ENCODE measurements at places on chromosomes 3 and 15.

DNA sequence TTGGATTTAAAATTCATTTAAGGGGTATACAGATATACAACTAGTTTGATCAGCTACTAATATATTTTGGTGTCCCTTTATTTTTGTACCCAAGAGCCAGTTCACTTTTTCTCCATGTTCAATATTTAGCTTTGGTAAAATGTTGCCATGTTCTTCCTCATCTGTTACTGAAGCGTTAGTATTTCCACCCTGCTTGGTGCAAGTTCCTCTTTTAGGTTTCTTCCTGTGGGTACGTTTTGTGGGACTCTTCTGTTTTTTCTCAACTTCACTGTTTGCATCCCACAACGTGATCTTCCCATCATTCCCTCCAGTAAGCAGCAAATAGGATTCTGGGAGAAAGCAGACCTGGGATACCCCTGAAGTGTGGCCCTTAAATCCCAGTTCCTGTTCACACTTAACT lies 14.1 kb downstream of the WDR53 start:
- DNase-seq = no peak

- no peak for DNase-seq
Measured at GRCh38 chr15:62559381-62559733, 394.3 kb upstream of the C2CD4B start.

DNA sequence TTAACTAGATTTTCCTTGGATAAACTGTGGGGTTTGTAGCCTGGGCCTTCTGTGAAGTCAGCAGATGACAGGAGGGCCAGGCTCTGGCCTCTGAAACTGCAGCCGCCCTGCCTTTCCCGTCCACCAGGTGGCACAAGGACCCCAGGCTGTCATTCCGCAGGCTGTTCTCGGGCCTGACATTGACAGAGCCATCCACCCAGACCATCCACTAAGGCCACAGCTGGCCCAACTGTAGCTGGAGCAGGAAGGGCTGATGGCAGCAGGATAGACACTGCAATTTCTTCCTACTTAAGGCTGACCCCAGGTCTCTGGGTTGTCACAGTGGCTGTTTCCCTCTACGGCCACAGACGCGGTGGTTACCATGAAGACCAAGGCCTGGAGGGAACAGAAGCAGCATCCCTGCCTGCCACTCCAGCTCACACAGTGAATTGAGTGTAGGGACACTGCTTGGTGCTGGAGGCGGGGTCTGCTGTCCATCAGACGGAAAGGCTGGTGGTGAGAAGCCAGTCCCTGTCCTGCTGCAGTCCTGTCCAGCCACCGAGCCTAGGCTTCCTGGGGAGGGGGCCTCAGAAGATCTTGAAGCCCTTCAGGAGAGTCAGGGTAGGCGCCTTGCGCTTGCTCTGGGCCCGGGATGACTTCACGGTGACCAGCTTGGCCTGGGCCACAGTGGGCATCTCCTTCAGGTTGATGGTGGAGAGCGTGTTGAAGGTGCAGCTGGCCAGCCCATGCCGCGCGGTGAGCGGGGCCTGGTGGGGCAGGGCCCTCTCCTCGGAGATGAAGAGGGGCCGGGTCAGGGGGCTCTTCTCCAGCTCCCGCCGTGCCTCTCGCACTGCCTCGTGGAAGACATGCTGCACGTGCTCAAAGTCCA lies 9.4 kb downstream of the SLC51B start:
- DNase-seq = peak; percentile 91

GRCh38 chr3:39191111-39191510 lies 1.3 kb downstream of the XIRP1 start:
- DNase-seq = peak; percentile 54

DNA sequence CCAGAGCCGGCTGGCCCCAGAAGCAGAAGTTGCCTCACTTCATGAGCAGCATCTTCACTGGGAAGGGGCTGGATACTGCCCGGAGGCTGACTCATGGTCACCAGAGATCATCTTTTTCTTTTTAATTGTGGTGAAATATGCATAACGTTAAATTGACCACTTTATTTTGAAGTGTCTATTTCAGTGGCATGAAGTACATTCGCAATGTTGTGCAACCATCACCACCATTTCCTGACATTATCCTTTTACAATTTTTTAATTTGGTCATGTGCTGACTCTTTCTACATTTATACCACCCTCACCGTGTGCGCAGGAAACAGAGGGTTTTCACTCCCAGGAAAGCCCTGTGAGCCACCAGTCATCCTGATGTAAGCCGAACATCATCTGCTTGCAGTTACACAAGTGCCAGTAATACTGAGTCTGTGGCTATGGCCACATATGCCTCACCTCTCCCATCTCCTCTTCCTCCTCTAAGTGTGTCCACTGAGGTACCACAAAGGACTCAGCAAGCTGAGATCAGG lies 51.6 kb upstream of the ABHD17C start:
- DNase-seq = no peak

- DNase-seq = no peak
Measured at GRCh38 chr3:30988769-30989168, 94.3 kb upstream of the GADL1 start.

- DNase-seq = no peak
Measured at GRCh38 chr3:115861166-115861733, 237.9 kb downstream of the GAP43 start.

DNA sequence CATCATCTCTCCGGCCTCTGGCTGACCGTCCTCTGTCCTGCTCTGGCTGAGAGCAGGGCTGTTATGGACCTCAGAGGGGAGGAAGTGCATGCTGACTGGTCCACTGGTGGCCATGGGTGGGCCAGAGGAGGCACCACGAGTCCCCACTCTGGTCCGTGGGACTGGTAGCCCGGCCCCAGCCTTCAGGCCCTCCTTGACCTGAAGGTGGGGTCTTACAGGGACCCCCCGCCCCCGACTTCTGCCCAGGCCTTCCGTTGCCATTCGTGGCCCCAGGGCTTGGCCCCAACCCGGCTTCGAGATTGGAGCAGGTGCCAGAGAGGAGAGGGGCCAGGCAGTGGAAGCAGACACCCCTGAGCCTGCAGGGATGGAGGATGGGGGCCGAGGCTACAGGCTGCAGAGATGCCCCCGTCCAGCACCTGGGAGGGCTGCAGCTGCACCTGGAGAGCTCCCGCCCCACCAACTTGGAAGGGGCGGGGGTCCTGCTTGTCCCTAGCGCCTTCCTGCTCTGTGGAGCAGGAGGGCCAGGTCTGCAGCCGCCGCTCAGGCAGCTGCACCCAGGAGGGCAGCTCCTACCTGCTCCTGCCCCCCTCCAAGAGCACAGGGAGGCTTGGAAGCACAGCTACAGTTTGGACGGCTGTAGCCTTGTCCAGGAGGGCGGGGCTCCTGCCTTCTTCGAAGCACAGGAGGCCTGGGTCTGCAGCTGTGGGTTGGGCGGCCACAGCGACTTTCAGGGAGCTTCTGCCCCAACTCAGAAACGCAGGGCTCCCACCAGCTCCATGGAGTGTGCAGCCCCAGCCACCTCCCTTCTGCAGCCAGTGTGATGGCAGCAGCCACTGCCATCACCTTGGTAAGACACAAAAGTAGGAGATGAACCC lies 142.5 kb downstream of the KLF13 start:
- no peak for DNase-seq

DNA sequence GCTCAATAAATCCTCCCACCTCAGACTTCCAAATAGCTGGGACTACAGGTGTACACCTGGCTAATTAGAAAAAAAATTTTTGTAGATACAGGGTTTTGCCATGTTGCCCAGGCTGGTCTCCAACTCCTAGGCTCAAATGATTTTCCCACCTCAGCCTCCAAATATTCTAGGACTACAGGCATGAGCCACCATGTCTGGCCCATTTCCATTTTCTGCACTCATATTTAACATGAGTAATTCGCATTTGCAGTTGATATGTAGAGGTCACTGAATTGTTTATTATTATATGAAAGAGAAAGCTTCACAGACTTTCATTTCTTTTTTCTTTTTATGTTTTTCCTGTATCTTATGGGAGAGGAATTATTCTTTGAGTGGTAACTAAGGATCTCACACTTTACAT lies 492.7 kb downstream of the CNTN3 start:
- no peak for DNase-seq

DNA sequence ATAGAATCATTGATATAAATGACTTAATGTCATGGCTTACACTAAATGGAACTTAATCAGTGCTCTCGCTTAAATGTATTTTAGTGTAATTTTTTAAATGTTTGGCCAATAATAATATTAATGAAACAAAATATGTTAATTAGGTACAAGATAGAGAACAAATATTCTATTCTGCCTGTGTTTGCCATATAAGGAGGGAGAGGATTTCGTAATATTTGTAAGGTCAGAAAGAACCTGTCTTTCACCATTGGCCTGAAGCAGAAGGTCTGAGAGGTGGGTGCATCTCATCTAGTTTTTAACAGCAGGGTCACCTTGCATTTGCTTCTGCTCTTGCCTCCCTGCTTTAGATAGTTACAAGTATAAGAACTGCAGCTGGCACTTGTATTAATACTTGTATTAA lies 2.5 kb downstream of the GPR87 start:
- DNase-seq = no peak

DNA sequence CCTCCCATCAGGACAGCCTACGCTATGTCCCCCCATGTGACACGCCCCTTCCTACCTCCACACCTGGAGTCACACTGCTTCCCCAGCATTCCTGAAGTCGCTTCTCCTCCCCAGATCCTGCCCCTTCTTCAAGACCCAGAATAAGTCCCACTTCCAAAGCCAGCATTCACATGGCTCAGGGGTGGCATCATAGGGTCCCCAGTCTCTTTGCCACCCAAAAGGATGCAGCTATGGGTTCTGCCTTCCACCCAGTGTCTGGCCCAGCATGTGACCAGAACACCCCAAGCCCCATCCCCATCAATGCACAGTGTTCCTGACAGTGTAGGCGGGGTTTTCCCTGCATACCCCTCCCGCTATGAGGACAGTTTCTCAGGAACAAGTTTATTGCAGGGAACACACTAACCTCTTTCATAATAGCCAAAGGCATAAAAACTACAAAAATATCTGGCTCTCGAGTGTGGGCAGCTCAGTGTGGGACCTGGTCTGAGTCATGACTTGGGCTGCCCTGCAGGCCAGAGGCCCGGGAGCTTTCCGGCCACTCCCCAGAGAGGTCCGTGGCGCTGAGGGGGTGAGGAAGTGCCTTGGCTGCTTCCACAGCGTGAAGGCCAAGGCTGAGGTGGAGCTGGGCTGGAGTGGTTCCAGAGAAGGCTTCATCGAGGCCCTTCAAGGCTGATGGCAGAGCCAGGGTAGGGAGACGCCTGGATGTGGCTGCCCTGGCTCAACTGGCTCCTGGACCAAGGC lies 5.8 kb downstream of the ISLR start:
- DNase-seq = peak; percentile 93

GRCh38 chr3:27511724-27512422 lies 27.7 kb upstream of the SLC4A7 start:
- DNase-seq = no peak

DNA sequence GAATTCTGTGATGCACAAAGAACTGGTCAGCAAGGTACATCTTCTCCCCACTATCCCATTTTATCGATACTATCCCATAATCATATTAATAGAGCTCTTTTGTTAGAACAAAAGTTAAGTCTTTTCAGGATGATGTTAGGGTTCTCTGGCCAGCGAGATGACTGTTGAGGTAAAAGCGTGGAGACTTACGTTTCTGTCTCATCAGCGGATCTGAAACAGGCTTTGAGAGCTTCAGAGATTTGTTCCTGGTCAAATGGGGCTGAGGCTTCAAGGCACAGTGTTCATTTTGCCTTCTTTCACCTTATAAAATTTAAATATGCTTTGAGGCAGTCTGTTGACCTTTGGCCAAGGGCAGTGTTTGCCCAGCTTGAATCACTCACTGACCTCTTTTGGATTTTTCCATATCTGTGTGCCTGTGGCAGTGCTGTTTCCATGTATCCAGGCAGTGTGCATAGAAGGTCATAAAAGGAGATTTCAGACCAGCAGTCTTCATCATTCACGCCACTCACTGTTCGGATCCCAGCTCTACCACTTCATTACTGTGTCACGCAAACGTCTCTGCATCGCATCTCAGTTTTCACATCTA lies 3.1 kb downstream of the ADAMTSL3 start:
- no peak for DNase-seq

DNA sequence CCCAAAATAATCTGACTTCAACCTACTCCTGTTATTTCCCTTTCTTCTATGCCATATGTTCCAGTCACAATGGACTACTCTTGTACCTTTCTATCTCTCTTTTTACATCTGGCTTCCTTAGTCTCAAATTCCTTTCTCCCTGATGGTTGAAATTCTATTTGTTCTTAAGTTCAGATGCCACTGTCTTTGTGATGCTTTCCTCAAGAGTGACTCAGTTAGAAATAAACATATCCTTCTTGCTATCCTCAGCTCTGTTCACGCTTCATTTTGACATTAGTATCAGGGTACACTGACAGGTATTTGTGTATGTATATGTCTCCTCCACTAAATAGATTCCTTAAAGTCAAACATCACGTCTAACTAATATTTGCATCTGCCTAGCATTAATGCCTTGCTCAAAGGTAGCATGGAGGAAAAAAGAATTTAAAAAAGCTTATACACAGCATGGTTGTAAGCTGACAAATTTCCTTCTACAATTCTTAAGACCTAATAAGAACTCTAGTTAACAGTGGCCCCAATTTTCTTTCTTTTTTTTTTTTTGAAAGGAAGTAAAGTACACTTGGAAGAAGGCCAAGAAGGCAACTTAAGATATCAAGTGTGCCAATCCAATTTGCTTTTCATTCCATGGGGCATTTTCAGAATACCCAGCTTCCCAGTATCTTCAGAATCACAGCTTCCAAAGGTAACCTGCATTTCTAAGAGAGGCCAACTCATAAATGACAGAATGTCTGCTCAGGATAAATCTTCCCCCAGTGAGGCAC lies 58.0 kb downstream of the CHAC1 start:
- no peak for DNase-seq

- no peak for DNase-seq
Measured at GRCh38 chr3:189902230-189903186, 218.2 kb downstream of the P3H2 start.

DNA sequence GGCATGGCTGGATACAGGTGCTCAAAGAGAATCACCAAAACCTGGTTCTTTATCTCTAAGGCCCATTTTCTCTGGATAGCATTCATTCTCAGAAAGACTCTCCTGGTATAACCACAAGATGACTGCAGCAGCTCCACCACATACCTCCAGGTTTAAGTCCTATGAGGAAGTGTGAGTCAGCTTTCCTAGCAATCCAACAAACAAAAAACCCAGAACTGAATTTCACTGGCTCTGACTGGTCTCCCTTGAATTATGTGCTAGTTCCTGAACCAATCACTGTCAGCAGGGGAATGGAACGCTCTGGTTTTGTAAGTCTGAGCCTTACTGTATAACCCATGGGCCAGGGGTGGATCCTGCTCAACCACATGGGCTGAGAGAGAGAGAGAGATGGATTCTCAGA lies 27.2 kb downstream of the MRPL46 start:
- DNase-seq = peak; percentile 22

DNA sequence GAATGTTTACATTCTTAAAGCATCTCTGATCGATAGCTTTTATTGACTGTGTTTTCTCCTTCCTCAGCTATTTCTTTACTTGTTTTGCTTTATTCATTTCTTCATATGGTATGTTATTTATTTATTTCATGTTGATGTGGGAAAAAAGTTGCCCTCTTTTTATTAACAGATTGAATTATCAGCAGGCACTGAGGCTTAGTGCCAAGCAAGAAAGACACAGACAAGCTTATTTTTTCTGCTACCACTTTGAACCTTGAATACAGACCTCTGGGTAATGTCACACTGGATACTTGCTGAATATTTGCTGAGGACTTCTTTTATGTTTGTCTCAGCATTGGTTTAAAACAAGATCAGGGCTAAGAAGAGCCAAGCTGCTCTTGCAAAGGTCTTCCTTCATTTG lies 162.0 kb upstream of the CNTN6 start:
- DNase-seq = no peak
